ENCODE measurements at places on chromosomes 7 and 10.

DNA sequence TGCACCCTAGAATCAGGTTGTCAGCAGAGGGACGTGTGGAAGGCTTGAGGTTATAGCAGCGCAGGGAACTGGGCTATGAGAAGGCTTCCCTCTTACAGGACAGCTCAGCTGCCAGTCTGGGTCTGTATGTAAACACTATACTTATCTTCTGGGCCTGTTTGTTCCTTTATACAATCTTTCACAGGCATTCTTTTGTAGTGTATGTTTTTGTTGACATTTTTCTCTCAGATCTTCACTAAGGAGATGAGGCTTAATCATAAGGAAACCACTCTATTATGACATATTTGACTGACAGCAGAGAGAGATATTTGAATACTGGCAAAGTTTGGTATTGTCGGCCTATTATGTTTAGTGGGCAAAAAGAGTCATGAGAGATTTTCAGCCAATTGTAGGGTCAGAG is 929 bp downstream of the GBF1 start:
- DNase-seq, result no peak

- DNase-seq, result no peak
These were observed 23.9 kb downstream of the AUTS2 start for GRCh38 chr7:69622014-69622835.

DNA sequence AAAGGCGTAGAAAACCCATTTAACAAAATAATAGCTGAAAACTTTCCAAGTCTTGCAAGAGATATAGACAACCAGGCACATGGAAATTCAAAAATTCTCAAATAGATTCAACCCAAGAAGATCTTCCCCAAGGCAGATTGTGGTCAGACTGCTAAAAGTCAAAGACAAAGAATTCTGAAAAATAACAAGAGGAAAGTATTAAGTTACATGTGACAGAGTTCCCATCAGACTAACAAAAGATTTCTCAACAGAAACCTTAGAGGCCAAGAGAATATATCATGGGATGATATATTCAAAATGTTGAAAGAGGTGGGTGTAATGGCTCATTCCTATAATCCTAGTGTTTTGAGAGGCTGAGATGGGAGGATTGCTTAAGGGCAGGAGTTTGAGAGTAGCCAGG is 59.8 kb downstream of the TMEM178B start:
- no peak for DNase-seq

DNA sequence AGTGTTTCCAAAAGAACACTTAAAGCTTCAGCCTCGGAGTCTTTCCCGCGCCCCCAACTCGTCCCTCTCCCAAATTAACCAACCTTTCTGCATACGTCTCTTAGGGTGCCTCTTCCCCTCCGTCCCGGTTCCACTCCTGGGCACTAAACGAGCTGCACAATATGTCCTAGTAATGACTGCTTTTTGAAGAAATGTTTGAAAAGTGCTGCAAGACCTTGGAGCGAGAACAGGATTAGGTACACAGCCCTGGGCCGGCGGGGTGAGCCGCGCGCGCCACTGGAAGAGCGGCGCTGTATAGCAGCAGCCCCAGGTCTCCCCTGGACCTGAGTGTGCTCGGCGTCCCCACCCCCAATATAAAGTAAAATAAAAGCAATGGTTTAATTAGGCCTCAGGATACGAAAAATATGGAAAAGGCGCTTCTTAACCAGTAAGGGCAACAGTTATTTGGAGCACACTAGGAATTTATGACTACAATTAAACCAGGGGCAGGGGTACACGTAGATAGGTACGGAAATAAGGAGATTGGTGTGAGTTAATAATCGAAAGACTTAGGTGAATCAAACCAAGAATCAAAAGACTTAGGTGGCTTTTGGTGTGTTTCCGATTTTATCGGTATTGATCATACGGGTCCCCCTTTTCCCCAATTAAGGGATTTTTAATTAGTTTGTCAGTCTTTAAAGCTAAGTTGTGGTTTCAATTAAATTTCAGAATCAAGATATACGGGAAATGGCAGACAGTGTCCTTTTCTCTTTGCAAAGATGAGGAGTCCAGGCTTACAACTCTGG is 1.9 kb downstream of the TET1 start:
- DNase-seq, result no peak

DNA sequence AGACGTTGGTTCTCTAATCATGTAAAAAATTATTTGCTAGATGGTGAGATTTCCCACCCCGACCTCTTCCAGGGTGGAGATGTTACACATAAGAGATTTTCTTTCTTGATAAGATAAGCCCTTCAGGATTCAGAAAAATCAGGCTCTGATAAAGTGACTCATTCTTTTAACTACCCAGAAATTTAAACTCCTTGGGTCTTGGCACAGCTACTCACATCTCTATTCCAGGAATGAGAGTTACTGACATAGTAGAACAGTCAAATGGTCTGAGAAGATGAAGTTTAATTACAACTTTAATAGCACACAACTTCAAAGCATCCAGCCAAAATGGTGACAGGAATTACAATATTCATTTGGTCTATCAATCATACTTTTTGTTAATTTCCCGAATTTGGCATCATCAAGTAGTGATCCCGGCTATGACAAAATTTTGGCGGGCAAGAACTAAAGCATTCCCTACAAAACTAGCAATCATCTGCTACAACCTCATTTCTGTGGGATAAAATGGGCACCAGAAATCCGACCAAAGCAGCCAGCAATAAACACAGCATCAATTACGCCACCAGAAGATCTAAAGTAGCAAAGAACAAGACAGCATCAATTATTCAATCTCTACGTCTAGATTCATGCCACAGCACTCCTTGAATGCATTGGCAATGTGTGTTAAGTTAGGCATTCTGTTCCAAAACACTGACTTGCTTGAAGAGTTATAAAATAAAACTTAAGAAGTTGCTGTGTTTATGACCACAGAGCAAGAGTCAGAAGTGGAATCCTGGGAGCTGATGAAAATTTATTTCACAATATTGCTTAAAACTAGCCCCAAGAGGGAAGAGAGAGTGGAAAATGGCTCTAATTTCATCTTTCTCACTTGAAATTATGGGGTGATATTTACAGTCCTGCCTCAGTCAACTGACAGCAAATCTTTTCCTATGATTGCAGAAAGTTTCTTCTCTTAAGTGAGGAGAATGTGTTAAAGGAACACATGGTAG is 565.7 kb upstream of the ANKRD30A start:
- no peak for DNase-seq

- no peak for DNase-seq
These were observed 141.3 kb downstream of the PTPRN2 start for GRCh38 chr7:158446281-158446680.

- DNase-seq, result no peak
These were observed 1055.1 kb downstream of the NXPH1 start for GRCh38 chr7:9488555-9488954.

DNA sequence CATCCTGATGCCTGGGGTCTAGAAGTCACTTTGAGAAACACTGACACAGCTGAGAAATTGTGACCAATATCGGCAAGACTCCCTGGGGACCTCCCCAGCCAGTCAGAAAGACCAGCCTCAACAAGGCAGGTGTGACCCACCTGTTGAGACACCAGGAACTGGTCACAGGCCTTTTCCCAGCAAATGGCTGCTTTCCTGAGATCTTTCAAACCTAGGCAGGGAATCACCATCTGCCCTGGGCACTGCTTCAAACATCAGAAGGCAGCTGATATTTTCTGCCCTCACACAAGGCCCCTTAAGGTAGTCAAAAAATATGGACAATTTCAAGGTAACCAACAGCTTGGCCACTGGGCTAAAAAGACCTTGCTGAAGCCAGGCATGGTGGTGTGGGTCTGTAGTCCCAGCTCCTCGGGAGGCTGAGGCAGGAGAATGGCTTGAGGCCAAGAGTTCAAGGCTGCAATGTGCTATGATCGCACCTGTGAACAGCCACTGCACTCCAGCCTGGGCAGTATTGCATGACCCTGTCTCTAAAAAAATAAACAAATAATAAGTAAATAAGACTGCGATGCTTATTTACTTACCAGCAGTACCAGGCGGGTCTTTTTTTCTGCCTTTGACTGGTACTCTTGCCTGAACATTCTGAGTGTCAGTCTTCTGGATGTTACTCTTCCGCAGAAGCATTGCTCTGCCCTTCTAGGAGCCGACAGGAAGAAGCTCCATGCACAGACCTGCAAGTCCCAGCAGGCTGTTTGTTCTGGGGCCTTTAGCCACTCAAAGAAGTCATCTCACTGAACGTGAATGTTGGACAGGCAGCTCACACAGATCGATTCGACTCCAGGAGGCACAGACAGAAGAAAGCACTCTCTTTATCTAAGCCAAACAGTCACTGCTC is 59.7 kb downstream of the SORBS1 start:
- no peak for DNase-seq

DNA sequence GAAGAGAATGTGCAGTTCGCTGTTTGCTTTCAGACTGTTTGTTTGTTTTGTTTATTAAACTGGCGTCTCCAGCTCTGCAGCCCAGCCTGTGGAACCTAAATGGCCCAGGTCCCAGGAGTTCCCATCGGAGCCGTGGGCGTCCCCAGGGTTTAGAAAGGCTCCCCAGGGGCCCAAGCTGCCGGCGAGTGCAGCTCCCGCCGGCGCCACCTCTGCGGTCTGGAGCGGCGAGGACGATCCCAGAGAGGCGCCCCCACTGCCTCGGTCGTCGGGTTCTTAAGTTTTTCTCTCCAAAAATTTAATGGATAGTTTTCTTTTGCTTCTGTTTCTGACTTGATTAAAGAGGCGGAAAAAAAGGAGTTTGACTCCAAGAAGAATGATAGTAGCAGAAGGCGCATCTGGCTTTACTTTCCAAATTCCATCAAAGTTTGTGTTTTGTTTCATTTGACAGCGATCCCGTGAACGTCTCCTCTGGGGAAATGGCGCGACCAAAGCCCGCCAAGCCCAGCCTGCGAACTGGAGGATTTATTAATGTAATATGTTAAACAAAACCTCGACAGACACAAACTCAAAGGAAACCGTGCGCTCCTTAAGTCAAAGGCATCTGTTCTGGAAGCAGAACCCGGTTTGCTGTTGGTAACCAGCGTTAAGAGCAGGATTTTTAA is 718 bp upstream of the FZD1 start:
- DNase-seq, result no peak

- DNase-seq, result peak; percentile 38
These were observed 71.8 kb upstream of the PIK3CG start for GRCh38 chr7:106793015-106793975.

DNA sequence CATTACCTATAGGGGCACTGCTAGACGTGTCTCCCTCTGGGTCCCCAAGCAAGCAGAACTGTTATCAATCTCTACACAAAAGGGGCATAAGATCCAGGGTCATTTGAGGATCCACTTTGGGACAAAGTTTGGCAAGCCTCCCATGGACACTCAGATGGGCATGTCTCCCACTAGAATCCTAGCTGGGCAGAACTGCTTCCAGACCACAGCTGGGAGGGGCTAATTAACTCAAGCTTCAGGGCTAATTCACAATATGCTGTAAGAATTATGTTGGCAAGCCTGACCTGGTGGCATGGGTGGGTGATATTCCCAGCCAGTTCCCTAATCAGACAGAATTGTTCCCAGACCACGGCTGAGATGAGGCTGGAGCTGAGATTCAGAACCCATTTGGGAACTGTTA is 738.4 kb upstream of the FZD8 start:
- DNase-seq, result no peak

DNA sequence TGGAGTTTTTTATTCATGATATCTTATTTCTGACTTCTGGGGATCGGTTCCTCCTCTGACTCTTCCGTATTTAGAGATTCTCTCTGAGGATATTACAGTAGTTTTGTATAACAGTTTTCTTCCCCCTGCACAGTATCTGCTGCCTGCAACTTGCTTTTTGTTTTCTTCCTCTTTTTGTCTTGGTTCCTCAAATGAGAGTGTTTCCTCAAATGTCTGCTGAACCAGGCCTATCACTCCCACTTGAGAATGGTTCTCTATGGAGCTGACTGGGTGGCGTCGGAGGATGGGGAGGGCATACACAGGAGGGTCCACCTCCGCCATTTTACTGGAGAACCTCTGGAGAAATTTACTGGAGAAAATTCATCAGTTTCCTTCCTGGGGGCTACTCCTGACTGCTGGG is 27.7 kb downstream of the ARHGAP22 start:
- no peak for DNase-seq

DNA sequence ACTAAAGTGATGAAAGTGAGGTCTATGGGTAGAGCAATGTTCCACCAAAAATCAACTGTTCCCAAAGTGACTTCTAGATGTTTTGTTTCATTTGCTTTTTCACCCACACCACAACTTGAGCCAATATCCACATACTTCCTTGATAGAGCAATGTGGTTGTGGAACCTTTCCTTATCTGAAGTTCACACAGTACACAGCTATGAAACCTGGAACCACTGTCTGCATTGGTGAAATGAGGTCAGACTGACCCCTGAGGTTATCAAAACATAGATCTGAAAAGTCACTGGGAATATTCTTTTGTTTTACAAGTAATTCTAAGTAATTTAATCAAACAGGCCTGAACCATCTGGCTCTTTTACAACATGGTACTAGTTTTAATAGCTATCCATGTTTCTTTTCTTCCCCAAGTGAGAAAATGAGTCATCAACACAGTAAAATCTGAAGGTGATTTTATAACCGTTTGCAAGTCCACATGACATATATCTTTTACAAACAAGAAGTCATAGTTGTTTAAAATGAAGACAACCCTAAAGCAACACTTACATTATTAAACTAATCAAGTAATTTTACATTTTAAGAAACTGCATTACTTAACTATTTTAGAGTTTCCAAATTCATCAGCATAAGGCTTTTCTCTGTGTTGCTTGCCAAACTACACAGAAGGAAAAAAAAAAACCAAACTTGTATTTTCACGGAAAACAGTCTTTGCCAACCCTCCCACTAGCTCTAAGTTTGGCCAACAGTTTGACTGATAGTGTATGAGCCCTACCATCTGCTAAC is 80.3 kb downstream of the LRRC17 start:
- no peak for DNase-seq

GRCh38 chr7:155002411-155003091 is 373 bp downstream of the PAXIP1 start:
- DNase-seq, result peak; percentile 60

GRCh38 chr7:25787336-25787735 is 364.7 kb upstream of the NFE2L3 start:
- DNase-seq, result no peak

GRCh38 chr7:124029396-124030188 is 3.3 kb downstream of the TMEM229A start:
- DNase-seq, result no peak

DNA sequence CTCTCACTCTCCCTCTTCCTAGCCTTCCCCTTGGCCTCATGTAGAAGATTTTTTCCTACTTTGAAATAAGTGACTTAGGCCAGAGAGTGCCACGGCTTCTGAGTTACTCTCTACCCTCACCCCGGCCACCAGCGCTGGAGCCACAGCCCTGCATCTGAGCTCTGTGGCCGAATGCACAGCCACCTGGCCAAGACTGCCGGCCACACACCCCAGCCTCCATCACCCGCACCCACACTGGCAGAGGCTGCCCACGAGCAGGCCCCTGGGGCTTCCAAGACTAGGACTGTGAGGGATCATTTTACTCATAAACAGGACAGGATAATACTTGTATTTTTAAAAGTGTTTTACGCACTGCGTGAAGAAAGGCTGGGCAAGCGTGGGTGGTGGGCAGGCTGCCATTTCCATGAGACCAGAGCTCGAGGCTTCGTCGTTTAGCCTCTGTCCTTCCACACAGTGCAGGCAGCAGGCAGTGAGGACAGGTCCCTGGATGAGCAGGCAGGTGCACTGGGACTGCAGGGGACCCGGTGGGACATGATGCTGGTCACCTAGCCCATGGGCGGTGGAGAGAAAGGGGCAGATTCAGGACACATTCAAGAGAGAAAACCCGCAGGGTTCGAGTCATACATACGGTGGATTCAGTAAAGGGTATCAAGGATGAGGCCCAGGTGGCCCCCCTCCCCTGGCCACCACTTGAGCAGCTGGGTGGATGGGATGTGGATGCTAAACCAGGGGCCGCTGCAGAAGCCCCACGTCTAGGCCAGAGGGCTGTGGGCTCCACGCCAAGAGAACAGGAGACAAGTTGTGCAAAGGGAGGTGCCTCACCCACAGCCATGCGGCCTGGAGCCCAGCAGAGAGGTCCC is 35.5 kb upstream of the RNF32 start:
- no peak for DNase-seq

Measured in effector CD4-positive, alpha-beta T cell (primary cell).